AG04450 (cell line): ENCODE measurements at places on chromosomes 1 and 21.

DNA sequence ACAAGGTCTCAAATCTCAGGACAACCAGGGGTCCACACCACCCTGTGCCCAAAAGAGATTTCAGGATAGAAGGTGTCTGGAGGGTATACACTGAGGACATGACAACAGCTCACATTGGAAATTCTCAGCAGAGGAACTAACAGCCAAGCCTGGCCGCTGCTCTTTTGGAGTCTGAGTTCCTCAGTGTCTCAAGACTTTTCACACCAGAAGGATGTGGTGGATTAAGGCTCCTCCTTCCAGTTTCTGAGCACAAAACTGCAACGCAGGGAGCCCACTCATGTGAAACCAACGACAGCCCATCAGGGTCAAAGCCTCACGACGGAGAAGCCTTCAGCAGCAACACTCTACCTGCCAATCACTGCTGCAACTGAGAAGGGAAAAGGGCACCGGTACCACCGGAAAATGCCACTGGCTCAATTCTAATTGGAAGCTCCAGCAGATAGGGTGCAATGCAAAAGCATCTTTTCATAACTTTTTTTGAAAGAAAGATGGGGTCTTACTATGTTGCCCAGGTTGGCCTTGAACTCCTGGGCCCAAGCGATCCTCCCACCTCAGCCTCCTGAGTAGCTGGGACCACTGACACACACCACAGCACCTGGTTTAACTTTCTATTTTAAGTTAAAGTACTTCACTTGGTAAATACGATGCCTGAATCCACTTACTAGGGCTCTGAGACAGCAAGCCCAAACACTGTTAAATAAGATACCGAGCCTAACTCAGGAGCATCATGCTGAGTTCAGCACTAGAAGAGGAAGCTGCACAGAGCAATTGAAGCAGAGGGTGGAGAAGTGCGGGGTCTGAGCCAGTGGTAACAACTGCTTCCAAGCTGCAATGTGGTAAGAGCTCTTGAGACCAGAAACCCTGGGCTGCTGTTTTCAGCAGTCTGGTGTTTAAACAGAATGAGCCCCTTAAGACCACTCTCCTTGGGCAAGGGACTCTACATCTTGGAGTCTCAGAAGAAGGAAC lies 7.8 kb downstream of the CAPZB start:
- DNase-seq: no peak

DNA sequence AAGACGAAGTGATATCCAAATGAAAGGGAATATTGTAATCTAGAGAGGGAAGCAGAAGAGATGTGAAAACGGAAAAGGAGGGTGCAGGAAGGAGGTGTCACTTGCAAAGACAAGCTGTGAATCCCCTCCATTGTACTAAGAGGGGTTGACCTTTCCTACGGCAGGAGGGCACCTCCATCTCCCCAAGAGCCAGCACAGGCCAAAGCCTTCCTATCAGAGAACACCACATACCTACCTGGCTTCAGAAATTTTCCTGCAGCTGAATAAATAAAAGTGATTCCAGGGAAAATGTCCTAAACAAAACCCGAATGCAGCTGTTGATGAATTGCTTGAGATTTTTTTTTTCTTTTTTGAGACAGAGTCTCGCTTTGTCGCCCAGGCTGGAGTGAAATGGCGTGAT lies 14.3 kb downstream of the KANK4 start:
- no peak for DNase-seq

DNA sequence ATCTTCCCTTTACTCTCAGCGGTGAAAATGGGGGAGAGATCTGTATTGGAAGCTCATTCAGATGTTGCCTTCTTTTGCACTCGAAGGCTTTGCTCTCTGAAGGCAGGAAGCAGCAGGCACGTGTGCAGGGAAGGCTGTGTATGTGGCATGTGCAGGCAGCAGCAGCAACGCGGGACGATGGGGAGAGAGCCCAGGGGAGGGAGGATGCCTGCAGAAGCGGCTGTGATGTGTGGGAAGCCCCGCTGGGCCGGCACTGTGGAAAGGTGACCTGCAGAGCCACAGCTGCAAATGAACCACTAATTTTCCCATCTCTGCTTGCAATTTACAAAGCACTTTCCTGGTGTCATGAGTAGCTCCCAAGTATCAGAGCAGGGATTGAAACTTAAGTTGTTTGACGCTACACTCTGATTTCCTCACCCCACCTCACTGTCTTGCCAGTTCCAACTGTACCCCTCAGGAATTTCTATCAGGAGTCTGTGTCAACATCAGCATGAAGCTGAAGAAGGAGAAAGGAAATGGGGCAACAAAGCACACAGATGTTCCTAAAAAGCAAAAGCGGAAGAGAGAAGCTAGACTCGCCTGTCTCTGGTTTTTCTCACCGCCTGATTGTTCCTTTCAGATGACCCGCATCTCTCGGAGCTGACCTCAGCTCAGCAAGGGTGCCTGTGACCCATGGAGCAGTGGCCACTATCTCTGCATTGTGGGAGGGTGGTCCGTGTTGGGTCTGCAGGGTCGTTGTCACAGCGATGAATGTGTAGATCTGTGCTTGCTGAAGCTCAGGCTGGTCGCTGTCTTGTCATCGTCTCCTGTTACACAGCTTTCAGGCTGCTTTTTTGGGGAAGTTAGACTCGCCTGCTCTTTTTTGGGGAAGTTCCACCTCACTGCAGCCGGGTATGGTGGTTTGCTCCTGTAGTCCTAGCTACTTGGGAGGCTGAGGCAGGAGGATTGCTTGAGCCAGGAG lies 156.1 kb downstream of the KIF26B start:
- no peak for DNase-seq

DNA sequence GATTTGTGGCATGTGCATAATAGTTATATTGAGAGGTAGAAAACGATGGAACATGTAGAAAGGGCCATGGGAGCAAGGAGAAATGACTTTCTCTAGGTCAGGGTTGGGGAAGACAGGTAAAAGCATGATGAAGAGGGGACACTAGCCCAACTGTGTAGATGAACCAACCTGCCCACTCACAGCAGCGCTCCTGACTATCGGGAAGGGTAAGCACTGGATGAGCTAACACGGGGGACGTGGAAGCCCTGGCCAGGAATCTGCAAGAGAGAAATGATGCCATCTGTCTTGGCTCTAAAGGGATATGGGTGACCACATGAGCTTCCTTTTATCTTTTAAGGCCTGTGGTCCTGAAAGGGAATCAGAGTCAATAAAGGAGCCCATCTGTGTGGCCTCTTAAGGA lies 36.2 kb upstream of the TMEM125 start:
- no peak for DNase-seq

DNA sequence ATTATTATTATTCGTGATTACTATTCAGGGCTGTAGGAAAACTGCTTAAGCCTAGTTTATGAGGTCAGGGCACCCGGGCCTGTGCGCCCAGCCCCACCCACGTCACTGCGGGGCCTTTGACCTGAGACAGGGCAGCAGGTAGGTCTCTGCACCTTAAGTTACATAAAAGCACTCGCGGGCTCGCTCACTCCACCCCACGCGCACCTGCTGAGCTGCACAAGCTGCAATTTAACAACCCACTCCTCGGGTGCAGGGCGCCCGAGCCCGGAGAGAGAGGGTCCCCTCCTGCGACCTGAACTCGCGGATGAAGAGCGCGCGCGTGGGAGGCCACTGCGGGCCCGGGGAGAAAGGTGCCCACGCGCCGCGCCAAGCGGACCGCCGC lies 477 bp downstream of the ICMT start:
- DNase-seq: no peak

GRCh38 chr1:50970509-50970887 lies 453 bp downstream of the CDKN2C start:
- DNase-seq: no peak

DNA sequence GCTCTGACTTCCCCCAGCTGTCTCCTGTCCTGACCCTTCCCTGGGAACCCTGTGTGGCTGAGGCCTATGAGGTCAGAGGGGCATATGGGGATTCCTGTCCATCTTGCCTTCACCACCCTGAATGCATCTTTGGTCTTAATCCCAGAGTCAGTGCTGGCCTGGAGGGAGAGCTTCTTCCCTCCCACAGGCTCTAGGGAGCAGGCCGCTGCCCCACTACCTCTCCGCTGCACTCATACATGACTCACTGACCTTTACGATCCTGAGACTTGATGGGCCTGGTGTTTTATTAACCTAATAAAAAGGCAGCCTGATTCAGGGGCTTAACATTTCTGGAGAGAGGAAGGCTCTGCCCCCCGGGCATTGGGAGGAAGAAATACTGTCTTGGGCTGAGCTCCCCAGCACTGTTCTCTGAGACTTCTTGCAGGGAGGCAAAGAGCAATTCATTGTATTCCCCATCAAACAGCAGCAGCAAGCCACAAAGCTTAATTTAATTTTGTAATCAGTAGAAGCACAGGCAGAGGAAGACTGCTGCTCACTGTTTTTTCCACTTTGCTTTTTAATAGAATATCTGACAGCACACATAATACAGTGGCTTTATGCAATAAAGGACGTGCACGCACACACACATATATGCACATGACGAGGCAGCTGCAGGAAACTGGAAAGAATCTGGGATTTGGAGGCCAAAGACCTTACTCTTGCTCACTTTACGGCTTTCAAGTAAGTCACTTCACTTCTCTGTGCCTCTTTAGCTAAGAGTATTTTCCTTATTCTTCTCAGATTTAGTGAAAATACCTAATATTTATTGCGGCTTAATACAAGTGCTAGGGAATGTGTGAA lies 89.2 kb upstream of the GRIK3 start:
- no peak for DNase-seq

- no peak for DNase-seq
Observed at GRCh38 chr21:35649186-35649585, 411.1 kb downstream of the SETD4 start.

DNA sequence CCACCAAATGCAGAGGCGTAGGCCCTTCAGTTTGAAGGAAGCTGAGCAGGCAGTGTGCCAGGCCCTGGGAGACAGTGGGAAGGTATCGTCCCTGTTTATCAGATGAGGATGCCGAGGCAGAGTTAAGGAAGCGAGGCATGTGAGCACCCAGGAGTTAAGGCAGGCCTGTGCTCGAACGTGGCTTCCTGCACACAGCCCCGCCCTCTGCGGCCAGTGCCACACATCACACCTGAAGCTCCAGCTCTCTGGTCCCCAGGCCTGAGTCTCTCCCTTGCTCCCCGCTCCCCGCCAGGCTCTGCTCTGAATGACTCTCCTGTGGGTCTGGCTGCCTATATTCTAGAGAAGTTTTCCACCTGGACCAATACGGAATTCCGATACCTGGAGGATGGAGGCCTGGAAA lies 32.1 kb downstream of the EPHX1 start:
- no peak for DNase-seq

DNA sequence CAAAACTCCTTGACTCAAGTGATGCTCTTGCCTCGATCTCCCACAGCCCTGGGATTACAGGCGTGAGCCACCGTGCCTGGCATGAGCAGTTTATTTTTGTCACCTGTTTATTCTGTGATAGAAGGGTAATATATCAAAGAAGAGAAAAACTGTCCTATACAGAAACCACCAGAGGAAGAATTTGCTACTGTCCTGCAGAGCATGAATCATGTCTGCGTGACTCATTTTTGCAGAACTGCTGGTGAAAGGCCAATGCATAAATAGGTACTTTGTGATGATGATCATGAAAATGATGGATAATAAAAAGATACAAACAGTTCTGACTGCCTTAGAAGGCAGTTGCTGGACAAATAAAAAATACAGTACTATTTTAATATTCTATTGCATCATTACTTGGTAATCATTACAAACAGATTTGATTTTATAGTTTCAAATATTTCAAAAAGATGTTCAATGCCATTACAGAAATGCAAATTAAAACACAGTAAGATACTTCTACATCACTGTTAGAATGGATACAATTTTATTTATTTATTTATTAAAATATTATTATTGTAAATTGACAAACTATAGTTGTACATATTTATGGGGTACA lies 26.5 kb downstream of the RIPPLY3 start:
- DNase-seq: peak; percentile 3

GRCh38 chr1:36884029-36884701 lies 150.2 kb downstream of the GRIK3 start:
- no peak for DNase-seq

DNA sequence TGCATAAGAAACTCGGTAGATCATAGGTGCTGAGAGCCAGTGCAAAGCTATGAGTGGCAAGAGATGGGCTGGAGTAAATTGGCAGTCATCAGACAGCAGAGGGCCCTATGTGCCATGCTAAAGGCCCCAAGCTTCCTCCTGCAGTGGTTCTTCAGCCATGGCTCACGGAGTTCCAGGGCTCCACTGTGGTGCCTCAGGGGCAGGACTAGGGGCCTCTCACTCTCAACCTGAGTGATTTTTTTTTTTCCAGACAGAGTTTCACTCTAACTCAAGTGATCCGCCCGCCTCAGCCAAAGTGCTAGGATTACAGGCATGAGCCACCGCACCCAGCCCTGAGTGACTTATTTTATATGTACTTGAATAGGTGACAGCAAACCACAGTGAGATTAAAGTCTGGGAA lies 10.4 kb upstream of the GJA8 start:
- no peak for DNase-seq

DNA sequence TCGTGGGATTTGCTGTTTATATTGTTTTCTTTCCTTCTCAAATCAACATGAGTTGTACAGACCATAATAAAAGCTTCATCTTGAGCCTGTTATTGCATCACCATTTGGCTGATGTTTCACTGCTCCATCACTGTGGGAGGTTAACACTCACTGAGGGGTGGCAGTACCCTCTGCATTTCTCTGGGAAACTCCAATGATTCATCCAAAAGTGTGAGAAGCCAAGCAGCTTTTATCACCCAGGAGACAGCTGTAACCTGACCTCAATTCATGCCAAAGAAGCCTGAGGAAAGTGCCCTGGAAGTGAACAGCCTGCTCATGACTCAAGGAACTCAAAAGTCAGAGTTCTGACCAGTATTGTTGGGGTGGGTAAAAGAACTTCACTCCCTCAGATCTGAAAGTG lies 84.1 kb downstream of the GPR88 start:
- peak; percentile 92 for DNase-seq

- DNase-seq: no peak
Observed at GRCh38 chr1:195529881-195530280, 1078.4 kb downstream of the KCNT2 start.

- no peak for DNase-seq
Observed at GRCh38 chr1:74674278-74675048, 871 bp upstream of the ERICH3 start.

- no peak for DNase-seq
Observed at GRCh38 chr1:24927988-24928688, 1.9 kb downstream of the RUNX3 start.

GRCh38 chr1:51215169-51215568 lies 20.9 kb upstream of the RNF11 start:
- no peak for DNase-seq
